Thoracic aorta (tissue), 2 donors: ENCODE measurements at places on chromosomes 2 and 18. TPM values are rescaled to one million over a fixed set of nuclear protein-coding genes. Genes with fewer than 3 reads are reported as not detected.
A peak's percentile ranks its signal among the peaks of the same experiment; 100 is the strongest.

GRCh38 chr2:157900203-157900602 lies 24.1 kb upstream of the ACVR1 start:
- H3K4me1 ChIP-seq: peaks cover 11% of the 10 kb centered on the region
- H3K4me3 ChIP-seq: no peak overlapping the region
- no peak overlapping the region for H3K27ac ChIP-seq
- no peak for DNase-seq

GRCh38 chr2:74554820-74555531 lies 456 bp downstream of the DOK1 start:
- H3K4me1 ChIP-seq: no peaks in the 10 kb centered on the region
- H3K27ac ChIP-seq: peak overlapping the region; percentile 92
- H3K36me3 ChIP-seq: peaks cover 4% of the 10 kb centered on the region
- H3K4me3 ChIP-seq: peak overlapping the region; percentile 82
- no peaks in the 10 kb centered on the region for H3K27me3 ChIP-seq
- DNase-seq: no peak

DNA sequence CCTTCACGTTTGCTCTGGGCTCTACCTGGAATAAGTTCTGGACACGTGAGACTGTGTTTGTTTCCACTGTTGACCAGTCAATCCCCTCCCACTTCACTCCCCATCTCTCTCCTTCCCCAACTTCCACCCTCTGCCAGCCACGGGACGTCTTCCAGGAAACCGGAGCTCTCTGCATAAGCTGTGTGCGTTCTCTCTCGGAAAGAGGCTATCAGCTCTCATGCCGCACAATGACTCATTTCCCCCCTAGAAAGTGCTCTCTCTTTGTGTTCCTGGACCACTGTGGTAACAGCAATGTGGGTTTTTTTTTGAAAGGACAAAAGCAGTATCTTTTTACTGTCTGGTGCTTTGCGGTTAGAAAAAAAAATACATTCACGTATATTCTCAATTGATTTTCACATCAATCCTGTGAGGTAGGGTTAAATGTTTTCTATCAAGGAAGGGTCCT lies 10.2 kb downstream of the PROKR1 start:
- H3K4me3 ChIP-seq: no peak overlapping the region
- no peak overlapping the region for H3K27ac ChIP-seq
- H3K36me3 ChIP-seq: no peaks in the 10 kb centered on the region
- DNase-seq: no peak
- H3K4me1 ChIP-seq: no peaks in the 10 kb centered on the region

DNA sequence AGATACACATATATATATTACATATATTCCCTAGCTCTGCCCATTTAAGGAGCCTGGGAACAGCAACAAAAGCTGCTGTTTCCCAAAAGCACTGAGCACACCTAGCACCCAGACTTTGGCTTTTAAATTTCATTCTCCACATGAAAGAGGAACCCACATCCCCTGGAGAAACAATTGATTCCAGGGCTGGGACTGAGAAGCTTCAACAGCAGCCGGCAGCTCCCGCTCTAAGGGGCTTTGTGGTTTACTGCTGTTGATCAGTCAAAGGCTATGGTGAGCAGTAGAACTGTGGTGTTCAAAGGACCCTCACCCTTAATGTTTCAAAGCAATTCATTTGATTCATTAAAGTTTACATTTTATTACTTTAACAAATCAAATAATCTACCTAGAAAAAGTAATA lies 83.3 kb upstream of the SLC66A3 start:
- H3K27me3 ChIP-seq: no peaks in the 10 kb centered on the region
- H3K4me1 ChIP-seq: no peaks in the 10 kb centered on the region
- H3K27ac ChIP-seq: no peak overlapping the region
- no peak overlapping the region for H3K4me3 ChIP-seq
- no peak for DNase-seq

PSD4 gene
- 13.1 TPM for total RNA-seq

DNA sequence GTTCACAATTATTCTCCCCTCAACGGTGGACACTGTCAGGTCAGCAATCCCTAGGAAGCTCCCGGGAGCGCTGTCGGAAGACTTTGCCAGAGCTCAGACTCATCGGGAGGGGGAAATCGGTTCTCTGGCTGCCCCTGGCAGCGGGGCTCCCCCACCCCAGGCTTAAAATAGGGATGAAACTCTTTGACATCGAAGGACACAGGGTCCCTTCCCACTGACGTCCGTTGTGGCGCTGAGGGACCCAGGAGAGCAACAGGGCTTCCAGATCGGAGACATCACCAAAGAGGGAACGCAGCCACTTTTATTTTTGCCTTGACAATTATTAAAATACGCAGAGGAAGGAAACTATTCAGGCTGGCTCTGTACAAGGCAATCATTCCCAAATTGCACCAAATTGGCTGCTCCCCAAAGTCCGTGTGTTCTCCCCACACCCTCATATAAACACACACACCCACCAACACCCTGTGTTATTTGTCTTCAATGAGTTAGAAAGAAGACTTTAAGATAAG lies 249.0 kb downstream of the CDH20 start:
- H3K36me3 ChIP-seq: no peaks in the 10 kb centered on the region
- H3K27ac ChIP-seq: no peak overlapping the region
- peak overlapping the region; percentile 68 for H3K4me3 ChIP-seq

DNA sequence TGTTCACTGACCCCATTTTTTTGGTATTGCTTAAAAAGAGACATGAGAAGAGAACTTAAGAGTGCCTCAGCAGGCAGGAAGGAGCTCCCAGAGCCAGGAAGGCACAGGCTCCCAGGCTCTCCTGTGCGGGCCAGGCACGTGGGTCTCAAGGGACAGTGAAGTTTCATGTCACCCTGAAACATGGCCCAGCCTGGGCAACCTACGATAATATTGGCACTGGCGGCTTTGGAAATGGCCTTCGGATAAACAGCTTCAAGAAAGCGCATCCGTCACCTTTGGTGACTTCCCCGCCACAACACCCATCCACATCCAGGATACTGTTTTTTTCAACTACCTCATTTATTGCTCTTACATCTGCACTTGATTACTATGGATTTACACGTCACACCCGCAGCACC lies 30.5 kb downstream of the PXDN start:
- H3K4me3 ChIP-seq: no peak overlapping the region
- no peak for DNase-seq
- no peaks in the 10 kb centered on the region for H3K36me3 ChIP-seq
- H3K27ac ChIP-seq: peak overlapping the region; percentile 55

DNA sequence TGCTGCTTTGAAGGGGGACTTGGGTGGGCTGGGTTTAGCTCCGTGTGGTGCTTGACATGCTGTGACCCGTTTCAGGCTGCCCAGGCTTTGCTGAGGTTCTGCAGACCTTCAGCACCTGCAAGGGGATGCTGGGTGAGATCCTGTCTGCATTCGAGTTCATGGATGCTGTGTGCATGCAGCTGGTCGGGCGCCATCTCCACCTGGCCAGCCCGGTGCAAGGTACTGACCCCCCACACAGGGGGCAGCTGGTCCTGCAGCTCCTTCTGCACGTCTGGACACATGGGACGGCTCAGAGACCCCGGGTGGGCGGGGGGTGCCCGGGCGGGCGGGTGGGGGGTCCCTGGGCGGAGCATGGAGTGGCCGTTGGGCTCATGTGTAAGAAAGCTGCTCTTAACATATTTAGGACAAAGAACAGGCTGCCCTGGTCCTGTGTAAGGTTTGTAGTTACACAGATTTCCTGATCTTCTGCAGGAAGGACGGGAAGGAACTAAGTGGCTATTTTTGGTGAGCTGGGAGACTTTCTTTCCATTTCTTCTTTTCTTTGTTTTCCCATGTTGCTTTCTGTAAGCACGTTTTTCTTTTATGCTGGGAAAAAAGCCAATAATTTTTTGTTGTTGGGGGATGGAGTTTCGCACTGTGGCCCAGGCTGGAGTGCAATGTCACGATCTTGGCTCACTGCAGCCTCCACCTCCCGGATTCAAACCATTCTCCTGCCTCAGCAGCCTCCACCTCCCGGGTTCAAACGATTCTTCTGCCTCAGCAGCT lies 15.8 kb downstream of the D2HGDH start:
- H3K4me3 ChIP-seq: no peak overlapping the region
- no peaks in the 10 kb centered on the region for H3K27me3 ChIP-seq
- H3K36me3 ChIP-seq: peaks cover 26% of the 10 kb centered on the region
- H3K27ac ChIP-seq: no peak overlapping the region

DNA sequence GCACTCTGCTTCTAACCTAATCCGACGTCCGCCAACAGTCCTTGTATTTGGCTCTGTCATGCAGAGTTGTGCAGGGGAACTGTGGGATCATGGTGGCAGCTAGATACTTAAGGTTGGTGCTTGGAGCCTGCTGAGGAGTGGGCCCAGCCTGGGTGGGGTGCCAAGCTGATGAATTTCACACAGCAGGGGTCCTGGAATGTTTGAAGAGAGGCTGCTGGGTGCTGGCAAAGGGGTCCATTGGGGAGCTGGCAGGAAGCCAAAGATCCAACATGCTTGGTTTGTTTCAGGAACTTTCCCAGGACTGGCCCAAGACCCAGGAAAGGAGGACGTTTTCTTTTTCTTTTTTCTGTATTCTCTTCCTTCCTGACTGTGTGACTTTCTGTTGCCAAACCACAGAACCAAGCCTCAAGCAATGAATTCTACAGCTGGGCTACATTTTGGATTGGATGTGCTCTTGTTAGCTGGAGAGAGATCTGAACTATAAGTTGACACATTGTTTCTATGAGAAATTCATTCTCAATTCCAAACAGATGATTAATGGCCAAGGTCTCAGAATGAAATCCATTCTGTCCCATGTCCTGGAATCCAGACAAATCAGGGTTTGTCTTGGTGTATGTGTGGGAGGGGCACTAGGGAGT lies 49.9 kb downstream of the DHRS9 start:
- H3K4me1 ChIP-seq: no peaks in the 10 kb centered on the region
- no peak overlapping the region for H3K27ac ChIP-seq
- no peak overlapping the region for H3K4me3 ChIP-seq
- H3K36me3 ChIP-seq: no peaks in the 10 kb centered on the region
- H3K27me3 ChIP-seq: no peaks in the 10 kb centered on the region

GRCh38 chr2:79487399-79487798 lies 25.5 kb upstream of the CTNNA2 start:
- no peaks in the 10 kb centered on the region for H3K27me3 ChIP-seq
- no peak for DNase-seq
- no peak overlapping the region for H3K27ac ChIP-seq
- no peaks in the 10 kb centered on the region for H3K4me1 ChIP-seq

- H3K4me1 ChIP-seq: peaks cover 9% of the 10 kb centered on the region
- no peaks in the 10 kb centered on the region for H3K27me3 ChIP-seq
- no peak for DNase-seq
- H3K27ac ChIP-seq: no peak overlapping the region
These were observed 6.7 kb upstream of the TNP1 start for GRCh38 chr2:216866515-216867095.

DNA sequence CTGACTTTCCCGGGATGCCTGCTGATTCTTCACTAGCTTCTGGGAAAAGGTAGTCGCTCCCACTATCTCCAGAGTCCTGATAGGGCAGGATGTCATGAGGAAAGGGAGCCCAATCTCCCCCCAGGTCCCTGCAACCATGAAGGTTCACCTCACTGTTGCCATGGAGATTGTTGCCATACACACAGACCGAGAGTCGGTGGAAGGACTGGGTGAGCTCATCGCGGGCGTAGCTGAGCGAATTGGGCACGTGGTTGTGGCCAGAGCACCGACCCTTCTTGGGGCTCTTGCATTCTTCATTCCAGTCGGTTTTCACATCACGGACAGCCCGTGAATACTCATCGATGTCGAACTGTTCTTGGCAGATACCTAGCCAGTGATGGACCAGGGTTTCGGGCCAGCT lies 97.4 kb downstream of the MEP1B start:
- peak overlapping the region; percentile 70 for H3K4me3 ChIP-seq
- H3K27me3 ChIP-seq: no peaks in the 10 kb centered on the region
- H3K4me1 ChIP-seq: peaks cover 54% of the 10 kb centered on the region
- DNase-seq: peak; percentile 47
- H3K36me3 ChIP-seq: no peaks in the 10 kb centered on the region

DNA sequence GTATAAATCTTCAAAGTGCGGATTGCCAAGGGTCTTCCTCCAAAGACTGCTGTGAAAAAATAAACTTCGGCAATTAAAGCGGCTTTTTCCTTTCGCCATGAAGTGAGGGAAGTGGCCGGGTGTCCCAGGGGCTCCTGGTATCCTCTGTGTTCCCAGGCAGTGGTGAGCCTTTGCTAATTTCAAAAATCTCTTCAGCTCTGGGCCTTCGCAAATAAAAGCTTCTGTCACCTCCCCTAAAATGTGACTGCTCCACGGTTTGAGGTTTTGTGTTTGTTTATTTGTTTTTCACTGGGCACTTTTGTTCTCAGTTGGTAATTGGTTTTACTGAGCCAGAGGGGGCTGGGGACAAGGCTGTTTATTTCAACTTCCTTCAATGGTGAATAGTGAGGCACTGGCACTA lies 270.1 kb upstream of the POU3F3 start:
- no peaks in the 10 kb centered on the region for H3K27me3 ChIP-seq
- no peaks in the 10 kb centered on the region for H3K36me3 ChIP-seq
- H3K4me1 ChIP-seq: no peaks in the 10 kb centered on the region
- DNase-seq: no peak
- no peak overlapping the region for H3K4me3 ChIP-seq

DNA sequence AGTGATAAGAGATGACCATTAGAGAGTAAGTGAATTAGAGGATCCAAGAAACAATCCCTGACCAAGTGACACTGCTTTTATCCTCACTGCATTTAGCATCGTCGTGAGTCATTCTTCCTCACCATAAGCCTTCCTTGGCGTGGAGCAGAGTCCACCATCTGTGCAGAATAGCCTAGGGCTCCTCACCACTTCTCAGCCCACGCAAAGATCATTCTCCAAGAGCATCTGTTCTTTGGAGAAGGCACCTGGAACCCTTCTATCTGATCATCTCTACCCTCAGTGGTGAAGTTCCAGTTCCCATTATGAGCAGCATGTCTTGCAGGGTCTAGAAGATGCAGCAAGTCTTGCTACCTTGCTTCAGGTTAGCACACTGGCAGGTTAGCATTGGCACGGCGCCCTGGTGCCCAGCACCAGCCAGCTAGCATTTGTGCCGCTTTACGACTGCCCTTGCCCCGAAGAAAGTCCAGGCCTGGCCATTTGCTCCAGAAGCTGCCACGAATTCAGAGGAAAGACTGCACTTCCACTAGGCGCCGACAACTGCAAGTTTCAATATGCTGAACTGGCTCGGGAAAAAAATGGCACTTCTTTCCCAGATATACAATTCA lies 225.8 kb downstream of the TTC32 start:
- peaks cover 15% of the 10 kb centered on the region for H3K4me1 ChIP-seq
- H3K27me3 ChIP-seq: no peaks in the 10 kb centered on the region
- H3K27ac ChIP-seq: no peak overlapping the region
- no peak overlapping the region for H3K4me3 ChIP-seq
- H3K36me3 ChIP-seq: no peaks in the 10 kb centered on the region

- H3K4me3 ChIP-seq: no peak overlapping the region
- no peak overlapping the region for H3K27ac ChIP-seq
- H3K4me1 ChIP-seq: no peaks in the 10 kb centered on the region
- H3K27me3 ChIP-seq: no peaks in the 10 kb centered on the region
- DNase-seq: no peak
These were observed 34.6 kb downstream of the DNAH6 start for GRCh38 chr2:84550916-84551315.

GALNT13 gene
- 2.5 TPM for total RNA-seq
